M059J (cell line): ENCODE measurements at places on chromosomes 7 and 10. TPM values are rescaled to one million over a fixed set of nuclear protein-coding genes. Genes with fewer than 3 reads are reported as not detected.

GRCh38 chr7:98162758-98163157, 48.5 kb upstream of the BHLHA15 start:
- no peak for DNase-seq

GRCh38 chr7:100476903-100477870, 1.8 kb downstream of the TSC22D4 start:
- no peak for DNase-seq

DNA sequence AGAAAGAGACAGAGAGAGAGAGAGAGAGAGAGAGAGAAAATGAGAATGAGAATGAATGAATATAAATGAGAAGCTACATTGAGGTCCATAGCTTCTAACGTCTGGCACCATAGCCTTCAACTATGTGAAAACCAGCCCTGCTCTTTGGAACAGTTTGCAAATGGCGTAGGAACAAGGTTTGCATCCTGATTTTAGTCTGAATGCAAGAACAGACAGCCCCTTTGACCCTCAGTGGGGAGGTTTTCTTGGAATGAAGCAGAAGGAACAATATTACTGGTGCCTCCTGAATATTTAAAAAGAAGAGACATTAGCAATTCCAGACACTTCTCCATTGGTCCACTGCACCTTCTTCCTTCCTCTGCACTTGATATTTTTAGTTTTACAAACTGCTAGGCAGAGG, 23.0 kb downstream of the LHPP start:
- no peak for DNase-seq

- DNase-seq, result no peak
Observed at GRCh38 chr7:121941830-121942229, 68.9 kb downstream of the PTPRZ1 start.

DNA sequence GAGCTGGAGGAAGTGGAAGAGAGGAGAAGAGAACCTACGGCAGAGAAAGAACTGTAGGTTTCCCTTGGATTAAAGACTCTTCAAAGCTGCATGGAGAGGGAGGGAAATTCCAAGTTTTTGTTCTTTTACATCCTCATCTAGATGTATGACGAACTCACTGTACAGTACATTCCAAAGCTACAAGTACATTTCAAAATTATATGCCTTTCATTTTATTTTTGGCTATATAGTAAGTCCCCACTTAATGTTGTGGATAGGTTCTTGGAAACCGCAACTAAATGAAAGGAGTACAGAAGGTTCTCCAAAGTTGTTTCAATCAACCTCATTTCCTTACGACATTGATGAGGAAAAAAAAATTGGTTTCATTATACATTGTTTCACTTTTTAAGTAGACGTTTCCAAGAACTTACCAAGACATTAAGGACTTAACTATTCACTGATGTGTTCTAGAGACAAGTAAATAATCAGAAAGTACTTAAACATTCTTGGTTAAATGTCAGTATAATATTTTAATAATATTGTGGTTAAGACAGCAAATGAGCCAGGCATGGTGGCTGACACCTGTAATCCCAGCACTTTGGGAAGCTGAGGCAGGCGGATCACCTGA, 16.1 kb upstream of the JMJD1C start:
- no peak for DNase-seq

SLC16A12 gene
- total RNA-seq, result 0.32 and 1.0 TPM in 2 replicates

TIMM23 gene
- total RNA-seq, result 130 and 145 TPM in 2 replicates

LLCFC1 gene
- total RNA-seq, result not detected in 2 replicates

ZNF239 gene
- total RNA-seq, result 1.3 and 5.2 TPM in 2 replicates
